Stimulated activated CD4-positive, alpha-beta T cell treated with anti-CD3 and anti-CD28 coated beads, TNF-alpha, amount 100 ng/mL, for 24 hours (primary cell): ENCODE measurements at places on chromosomes 6 and 20.

DNA sequence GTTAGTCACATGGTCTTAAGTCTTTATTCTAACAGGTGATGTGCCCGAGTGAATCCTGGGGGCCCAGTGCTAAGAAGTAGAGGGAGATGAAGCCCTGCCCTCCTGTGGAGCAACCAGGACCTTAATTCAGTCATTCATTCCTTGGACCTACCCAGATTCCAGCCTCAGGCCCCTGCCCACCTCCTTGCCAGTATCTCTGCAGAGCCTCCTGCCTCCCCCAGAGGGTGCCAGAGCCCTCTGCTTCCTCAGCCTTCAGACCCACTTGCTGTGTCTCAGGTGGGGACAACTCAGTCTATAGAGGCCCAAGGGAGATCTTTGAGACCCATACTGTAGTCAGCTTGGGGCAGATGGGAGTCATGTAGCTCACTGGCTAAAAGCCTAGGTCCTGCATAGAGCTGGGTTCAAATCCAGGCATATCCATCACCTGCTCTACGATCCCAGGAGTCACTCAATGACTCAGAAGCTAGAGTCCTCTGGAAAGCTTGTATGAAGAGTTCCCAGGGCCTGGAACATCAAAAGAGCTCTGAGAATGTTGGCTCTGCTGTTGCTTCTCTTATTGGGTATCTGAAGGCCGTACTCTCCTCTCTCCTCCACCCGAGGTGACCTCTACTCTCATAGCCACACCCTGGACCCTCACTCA lies 3.9 kb upstream of the SIGLEC1 start:
- DNase-seq, result no peak

DNA sequence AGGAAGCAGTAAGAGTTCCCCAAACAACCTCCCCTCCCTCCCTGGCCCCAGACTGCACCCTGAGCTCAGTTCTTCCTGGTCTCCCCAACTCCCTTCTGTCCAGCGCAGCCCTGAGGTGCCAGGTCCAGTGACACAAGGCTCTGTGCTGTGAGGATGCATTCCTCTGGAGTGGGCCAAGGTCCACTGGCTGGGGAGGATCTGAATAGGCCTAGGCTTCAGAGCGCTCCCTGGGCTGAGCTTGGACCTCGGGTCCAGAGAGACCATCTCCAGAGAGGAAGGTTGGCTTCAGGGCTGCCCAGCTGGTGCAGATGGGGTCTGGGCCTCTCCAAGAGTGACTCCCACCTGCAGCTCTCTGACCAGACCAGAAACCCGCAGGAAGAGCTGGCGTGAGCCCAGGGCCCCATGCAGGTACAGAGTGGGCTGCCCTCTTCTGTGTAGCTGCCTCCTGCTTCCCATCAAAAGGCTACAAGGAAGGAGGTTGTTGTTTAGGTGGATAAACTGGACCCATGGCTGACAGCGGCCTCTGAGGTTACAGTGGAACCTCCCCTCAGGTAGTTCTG lies 52.3 kb upstream of the MLN start:
- DNase-seq, result no peak

GRCh38 chr20:43537921-43538877 lies 20.6 kb upstream of the SGK2 start:
- no peak for DNase-seq

- DNase-seq, result no peak
These were observed 17.9 kb downstream of the GNAS start for GRCh38 chr20:58870293-58871014.
